ENCODE measurements at places on chromosomes 6 and 20. TPM values are rescaled to one million over a fixed set of nuclear protein-coding genes. Genes with fewer than 3 reads are reported as not detected.

- DNase-seq, result no peak
Observed at GRCh38 chr20:33059741-33060390, 6.2 kb downstream of the BPIFB3 start.

GRCh38 chr20:1871807-1872458, 23.3 kb upstream of the SIRPA start:
- DNase-seq, result no peak

GRCh38 chr20:38094373-38094891, 60.9 kb downstream of the RPRD1B start:
- no peak for DNase-seq

DNA sequence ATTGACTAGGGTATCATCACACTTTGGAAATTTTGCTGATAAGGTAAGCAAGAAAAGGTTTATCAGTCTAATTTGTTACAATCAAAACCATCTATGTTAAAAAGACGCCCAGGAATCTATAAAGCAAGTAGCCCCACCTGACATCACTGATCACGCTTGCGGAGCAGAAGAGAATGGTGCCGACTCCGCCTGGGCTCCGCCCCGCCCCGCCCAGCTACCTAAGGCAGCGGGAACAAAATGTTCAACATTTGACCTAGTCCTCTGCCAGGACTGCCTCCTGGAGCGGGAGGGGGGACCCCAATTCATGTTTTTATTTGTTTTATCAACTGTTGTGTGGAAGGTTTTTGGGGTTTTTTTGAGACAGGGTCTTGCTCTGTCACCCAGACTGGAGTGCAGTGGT, 520.5 kb downstream of the PREX1 start:
- DNase-seq, result no peak

- no peak for DNase-seq
Observed at GRCh38 chr6:71134929-71135642, 153.5 kb upstream of the OGFRL1 start.

Gene RNGTT
- 6.8 TPM for polyA plus RNA-seq

Gene TAP2
- polyA plus RNA-seq, result 18.5 TPM

Gene MDC1
- polyA plus RNA-seq, result 18.3 TPM

Gene RPS10
- polyA plus RNA-seq, result 2,930 TPM

Gene VSTM2L
- 1.6 TPM for polyA plus RNA-seq

Gene RAET1E
- 0.99 TPM for polyA plus RNA-seq

Gene ABRACL
- polyA plus RNA-seq, result 30.2 TPM

Gene EYA4
- polyA plus RNA-seq, result 1.3 TPM
